ENCODE measurements at places on chromosomes 1 and 21. TPM values are rescaled to one million over a fixed set of nuclear protein-coding genes. Genes with fewer than 3 reads are reported as not detected.
A peak's percentile ranks its signal among the peaks of the same experiment; 100 is the strongest.

GRCh38 chr1:245363461-245364200 is 208.8 kb downstream of the KIF26B start:
- no peak for DNase-seq

The RNASEL gene
- total RNA-seq = 7.6 TPM

GRCh38 chr1:14822493-14822892 is 224.0 kb downstream of the KAZN start:
- DNase-seq = peak; percentile 83

- DNase-seq = no peak
Measured at GRCh38 chr21:31554511-31555022, 104.9 kb upstream of the SOD1 start.

The AIRE gene
- not detected for total RNA-seq

The TARDBP gene
- total RNA-seq = 70.2 TPM

GRCh38 chr1:14975119-14975518 is 178.4 kb upstream of the TMEM51 start:
- no peak for DNase-seq

GRCh38 chr1:156151093-156151688 is 2.2 kb upstream of the SEMA4A start:
- DNase-seq = peak; percentile 87

The ZFP69B gene
- 2.5 TPM for total RNA-seq

- no peak for DNase-seq
Measured at GRCh38 chr21:42836402-42836666, 43.0 kb downstream of the WDR4 start.

GRCh38 chr1:12031039-12031980 is 12.0 kb downstream of the MIIP start:
- DNase-seq = peak; percentile 32

The MANEAL gene
- 7.2 TPM for total RNA-seq

DNA sequence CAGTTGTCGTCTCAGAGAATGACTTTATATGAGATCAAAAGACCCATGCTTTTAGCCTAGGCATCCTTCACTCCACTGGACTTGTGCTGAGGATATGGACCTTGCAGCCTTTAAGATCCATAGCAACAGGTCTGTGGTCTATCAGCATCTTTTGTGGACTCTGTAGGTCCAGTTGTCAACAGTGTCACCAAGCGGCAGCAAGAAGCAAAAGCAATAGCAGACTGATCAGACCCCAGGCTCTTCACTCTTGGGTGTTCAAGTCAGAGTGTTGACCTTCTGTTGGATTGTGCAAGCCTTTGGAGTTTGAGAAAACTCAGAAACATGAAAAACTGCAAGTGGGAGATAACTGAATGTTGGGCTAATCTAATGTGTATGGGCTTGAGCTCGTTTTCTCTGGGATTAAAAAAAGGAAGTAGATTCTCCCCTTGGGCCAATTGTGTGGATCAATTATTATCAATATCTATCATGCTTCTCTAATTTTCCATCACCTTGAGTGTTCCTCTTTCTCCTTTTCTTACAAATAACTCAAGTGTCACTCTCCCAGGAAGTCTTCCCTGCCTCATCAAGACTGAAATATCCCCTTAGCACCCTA is 144.2 kb downstream of the LYPLAL1 start:
- DNase-seq = no peak

The C21orf91 gene
- total RNA-seq = 10.9 TPM

The NEXN gene
- total RNA-seq = 6.0 TPM

DNA sequence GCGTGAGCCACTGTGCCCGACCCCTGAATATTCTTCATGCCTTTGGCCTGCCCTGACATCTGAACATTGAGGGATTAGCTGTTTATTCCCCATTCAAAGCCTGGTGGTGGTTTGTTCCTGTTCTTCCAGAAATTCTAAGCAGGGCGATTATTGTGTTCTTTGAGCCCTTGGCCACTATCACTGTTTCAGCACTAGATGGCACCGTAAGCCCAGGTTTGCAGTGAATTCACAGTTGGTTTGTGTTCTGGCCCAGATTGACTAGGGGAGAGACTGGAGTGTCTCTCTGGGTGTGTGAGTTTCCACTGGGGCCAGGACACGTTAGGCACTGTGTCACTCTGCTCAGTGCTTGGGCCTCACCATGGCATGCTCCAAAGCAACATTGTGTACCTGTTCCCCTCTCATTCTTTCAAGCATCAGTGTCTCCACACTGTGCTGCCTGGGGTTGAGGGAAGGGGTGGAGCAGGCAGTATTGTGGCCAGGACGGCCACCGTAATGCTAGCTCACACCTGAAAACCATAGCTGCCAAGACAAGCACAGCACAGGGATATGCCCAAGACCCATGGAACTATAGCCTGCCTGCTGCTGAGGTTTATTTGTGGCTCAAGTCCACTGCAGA is 52.7 kb downstream of the PKN2 start:
- DNase-seq = peak; percentile 40

The TSSK3 gene
- not detected for total RNA-seq

The HSPB7 gene
- total RNA-seq = 1.9 TPM

The NDC1 gene
- 34.0 TPM for total RNA-seq

DNA sequence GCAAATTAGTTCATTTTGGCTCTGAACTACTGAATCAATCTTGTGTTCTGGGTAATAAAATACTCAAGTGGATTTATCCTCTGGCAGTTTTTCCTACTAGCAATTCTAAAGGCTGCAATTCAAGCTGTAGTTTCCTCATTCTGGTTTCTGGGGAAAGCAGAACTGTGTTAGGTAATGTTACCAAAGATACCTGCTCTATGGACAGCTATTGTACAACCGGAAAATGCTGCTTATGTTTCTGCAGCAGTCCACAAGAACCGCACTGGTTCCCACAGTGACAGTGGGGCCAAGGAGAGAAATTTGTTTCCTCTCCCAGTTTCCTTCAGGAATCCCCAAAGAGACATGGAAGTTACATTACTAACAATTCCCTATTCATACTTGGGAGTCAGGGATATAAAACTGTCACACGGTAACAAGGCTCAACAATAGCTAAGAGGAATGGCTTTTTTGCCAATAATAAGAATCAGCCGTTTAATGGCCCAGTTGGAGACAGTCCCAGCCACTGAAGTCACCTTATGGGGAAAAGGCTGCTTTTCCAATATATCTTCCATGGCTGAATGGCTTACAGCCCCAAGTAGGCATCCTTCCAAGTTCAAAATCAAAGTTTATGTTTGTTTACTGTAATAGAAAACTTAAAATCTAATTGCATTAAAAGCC is 52.6 kb downstream of the PCNX2 start:
- no peak for DNase-seq

DNA sequence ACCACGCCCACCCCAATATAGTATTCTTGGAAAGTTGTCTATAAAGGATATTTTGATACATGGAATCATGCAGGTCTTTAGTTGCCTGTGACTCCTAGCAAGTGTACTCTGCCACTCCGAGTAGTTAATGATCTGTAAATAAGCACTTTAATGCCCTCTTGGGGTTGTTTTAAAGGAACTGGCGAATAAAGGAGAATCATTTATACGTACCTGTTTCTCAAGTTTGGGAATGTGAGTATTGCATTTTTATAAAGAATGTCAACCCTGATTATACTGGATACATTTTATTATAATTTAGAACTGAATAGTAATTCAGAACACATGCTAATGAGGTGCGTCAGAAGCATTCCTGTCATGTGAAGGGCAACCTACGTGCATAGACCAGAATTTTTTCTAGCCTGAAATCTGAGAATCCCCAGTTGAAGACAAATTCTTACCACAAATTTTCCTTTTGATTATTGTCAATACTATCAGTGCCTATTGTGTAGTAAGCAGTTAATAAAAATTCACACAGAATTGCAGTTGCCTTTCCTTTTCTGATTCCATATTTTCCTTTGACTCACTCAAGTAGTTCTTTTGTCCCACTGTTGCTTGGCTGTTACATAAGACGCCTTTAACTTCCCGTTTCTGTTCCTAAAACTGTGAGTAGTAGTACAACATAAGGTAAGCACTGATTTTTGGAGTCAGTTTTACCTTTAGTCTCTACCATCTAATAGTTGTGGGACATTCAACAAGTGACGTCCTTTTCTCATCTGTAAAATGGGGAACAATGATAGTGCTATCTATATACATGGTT is 5.1 kb downstream of the AHCYL1 start:
- no peak for DNase-seq

DNA sequence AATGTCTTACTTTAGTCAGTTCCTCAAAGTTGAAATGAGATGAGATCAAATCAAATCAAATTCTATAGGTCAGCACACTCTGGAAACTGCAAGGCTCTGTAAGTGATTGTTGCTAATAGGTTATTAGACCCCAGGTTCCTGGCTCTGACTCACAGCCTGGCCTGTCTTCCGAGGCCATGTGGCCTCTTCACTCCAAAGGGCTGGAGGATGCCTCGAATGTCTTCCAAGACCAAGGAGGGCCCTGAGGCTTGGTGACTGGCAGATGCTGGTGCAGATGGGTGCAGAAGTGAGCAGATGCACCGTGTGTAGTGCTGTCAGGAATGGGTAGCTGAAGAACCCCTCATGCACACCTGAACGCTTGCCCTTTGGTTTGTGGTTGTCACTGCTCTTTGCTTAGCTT is 113.4 kb downstream of the MAB21L3 start:
- DNase-seq = no peak

- no peak for DNase-seq
Measured at GRCh38 chr1:244050014-244050834, 859 bp upstream of the ZBTB18 start.

DNA sequence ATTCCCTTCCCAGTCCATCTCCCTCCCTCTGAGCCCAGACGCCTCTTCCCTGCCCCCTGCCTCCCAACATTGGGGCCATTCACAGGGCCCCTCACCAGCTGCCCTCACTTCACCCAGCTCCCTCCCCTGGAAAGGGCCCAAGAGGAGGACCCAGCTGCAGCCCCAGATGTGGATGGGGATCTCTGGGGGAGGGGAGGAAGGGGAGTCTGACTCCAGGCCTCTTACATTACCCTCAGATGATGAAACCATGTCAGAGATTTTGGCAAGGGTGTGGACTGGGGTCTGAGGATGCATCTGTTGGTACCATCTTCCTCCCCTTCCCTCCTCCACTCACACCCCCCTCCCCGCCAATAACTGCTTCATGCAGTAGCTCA is 1.1 kb upstream of the KIF21B start:
- DNase-seq = no peak

GRCh38 chr1:121471523-121471922 is 286.7 kb downstream of the SRGAP2C start:
- no peak for DNase-seq

The SMCP gene
- not detected for total RNA-seq

Measured in M059J (cell line).